Stimulated activated CD8-positive, alpha-beta memory T cell treated with anti-CD3 and anti-CD28 coated beads, Interleukin-7, amount 100 ng/mL, for 1 hour (primary cell): ENCODE measurements at places on chromosomes 11 and 22.

DNA sequence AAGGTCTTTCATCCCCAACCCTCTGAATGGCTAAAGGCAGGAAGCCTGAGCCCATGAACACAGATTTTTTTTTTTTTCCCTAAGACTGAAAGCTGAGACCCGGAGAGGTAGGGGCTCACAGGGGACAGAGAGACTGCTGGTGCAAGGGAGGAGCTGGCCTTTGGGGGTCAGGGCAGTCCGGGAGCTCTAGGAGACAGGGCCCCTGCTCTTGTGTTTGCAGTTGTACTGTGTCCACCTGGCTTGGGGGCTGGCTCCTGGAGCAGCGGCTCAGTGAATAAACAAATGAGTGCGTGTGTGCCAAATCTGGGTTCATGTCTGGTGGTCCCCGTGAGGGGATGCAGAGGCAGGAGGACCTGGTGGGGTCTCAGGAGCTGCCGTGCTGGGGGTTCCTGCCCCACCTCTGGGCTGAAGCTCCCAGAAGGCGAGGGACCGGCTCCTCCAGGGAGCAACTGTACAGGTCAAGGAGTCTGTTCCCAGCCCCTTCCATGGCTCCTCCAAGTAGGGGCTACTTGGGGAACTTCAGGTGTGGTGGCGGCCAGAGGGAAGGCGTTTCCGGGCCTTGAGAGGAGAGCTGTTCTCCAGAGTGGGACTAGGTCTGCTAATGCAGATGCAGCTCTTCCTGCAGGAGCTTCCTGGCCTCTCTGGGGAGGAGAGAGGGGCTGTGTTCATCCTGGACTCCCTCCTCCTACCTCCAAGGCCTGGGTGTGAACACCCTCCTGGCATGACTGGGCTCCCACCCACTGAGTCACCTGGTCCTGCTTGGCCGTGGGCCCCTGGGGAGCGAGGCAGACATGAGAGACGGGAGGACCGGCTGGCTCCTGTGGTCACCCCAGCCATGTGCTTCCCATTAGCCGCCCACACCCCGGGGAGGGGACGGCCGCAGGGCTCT lies 57.6 kb downstream of the FBXO7 start:
- DNase-seq = no peak

DNA sequence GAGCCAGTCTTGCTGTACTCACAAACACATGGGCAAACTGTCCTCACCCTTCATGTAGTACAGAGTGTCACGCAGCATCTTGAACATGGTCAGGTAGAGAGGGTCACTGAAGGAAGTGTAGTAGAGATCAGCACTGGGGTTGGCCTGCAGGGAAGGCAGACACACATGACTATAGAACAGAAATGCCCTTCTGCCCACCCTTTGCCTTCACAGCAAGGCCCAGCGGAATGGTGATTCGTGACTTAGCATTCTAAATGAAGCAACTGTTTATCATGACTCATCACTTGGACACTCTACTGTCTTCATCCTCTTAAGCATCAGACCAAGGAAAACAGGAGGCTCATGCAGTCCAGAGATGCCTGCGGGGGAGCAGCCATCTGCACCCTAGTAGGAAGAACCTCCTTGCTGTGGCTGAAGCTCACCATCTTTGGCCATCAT lies 33.4 kb downstream of the SERPIND1 start:
- DNase-seq = no peak

GRCh38 chr11:82909015-82909640 lies 7.6 kb downstream of the DDIAS start:
- no peak for DNase-seq

DNA sequence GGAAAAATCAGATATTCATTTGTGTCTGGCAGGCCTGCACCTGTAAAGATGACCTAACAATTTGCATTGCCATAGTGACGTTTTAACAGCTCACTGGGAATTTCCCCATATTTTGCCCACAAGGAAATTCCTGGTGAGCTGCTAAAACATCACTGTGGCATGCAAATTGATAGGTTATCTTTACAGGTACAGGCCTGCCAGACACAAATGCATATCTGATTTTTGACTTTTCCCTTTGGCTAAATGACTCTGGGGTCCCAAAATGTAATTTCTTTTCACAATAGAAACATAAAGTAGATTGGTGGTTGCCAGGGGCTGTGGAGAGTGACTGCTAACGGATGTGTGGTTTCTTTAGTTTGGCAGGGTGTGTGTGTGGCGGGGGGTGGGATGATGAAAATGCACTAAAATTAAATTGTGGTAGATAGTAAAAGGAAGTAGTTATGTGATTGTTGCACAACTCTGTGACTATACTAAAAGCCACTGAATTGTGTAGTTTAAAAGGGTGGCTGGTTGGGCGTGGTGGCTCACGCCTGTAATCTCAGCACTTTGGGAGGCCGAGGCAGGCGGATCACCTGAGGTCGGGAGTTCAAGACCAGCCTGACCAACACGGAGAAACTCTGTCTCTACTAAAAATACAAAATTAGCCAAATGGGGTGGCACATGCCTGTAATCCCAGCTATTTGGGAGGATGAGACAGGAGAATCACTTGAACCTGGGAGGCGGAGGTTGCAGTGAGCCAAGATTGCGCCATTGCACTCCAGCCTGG lies 18.5 kb upstream of the FEZ1 start:
- no peak for DNase-seq

DNA sequence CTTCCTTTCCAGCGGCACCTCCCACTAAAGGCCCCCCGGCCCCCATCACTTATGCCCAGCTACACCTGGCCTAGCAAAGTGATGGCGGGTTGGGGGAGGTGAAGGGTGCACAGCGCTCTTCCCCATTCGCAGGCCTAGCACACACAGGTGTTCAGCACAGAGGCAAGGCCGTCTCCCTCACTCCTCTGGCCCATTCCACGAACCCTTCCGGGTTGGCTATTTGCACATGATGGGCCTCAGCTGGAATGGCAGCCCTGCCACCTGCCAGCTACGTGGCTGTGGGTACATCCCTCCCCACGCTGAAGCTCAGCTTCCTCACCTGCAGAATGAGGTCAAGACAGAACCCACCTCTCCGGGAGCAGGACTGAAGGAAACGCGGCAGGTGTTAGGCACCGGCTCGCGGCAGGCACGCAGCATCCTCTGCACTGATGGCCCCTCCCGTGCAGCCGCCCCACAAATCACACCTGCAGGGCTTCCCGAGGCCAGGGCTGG lies 4.8 kb downstream of the KIAA0930 start:
- DNase-seq = no peak

DNA sequence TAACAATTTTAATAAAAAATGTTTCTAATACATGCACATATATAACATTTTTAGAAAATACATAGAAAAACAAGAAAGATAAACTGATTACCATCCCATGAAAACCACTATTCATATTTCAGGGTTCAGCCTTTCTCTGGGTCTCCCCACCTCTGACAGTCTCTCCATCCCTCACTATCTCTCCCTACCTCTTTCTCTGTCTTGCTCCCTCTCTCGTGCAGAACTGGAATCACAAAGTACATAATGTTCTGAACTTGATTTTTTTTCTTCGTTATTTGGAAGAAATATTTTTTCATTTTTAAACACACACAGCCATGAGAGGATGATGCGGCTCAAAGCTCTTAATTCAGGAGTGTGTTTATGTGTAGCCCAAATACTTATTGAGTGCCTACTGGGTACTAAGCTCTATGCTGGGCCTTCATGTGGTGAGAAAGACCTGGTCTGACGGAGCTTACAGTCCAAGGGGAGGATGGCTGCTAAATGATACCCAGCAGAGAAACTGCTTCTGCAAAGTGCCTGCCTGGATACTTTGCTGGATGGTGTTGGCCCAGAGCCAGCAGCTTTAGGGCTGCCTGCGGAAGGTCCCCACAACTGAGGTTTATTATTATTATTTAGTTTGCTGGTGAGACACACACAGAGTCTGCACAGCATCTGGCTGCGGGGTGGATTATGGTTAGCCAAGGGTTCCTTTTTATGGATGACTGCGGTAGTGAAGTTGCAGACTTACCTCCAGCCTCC lies 42.6 kb downstream of the SC5D start:
- DNase-seq = no peak

- no peak for DNase-seq
Measured at GRCh38 chr11:84019571-84020194, 733.5 kb upstream of the CCDC90B start.

GRCh38 chr22:40567106-40567505 lies 69.4 kb downstream of the MRTFA start:
- no peak for DNase-seq

DNA sequence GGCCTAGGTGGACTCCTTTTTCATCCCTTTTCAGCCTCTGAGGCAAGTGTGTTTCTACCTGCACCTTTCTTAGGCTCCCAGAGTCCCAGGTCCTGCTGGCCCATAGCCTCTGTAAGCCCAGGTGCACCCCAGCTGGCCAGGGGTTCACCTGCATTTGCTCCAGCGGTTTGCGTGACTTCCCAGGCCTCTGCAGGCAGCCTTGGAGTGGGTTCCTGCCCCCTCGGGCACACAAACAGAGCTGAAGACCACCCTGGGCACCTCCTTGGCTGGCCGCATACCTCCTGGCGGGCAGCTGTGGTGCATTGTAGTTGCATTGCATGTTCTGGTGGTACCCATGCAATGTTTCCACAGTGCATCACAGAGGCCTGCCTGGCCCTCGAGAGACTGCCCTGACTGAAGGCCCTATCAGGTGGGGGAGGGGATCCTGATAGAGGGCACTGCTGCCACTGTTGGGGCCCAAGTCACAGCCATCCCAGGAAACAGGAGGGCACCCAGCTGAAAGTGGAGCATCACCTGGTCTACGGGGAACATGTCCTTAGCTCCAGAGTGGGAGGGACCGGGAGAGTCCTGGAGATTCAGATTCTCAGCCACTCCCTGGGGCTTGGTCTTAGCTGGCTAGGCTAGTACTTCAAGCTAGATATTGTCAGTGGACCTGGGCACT lies 14.1 kb downstream of the SHISA8 start:
- DNase-seq = no peak

- no peak for DNase-seq
Measured at GRCh38 chr22:36520423-36520822, 8.5 kb downstream of the EIF3D start.
